ENCODE measurements at places on chromosomes 2 and 18. TPM values are rescaled to one million over a fixed set of nuclear protein-coding genes. Genes with fewer than 3 reads are reported as not detected.

DNA sequence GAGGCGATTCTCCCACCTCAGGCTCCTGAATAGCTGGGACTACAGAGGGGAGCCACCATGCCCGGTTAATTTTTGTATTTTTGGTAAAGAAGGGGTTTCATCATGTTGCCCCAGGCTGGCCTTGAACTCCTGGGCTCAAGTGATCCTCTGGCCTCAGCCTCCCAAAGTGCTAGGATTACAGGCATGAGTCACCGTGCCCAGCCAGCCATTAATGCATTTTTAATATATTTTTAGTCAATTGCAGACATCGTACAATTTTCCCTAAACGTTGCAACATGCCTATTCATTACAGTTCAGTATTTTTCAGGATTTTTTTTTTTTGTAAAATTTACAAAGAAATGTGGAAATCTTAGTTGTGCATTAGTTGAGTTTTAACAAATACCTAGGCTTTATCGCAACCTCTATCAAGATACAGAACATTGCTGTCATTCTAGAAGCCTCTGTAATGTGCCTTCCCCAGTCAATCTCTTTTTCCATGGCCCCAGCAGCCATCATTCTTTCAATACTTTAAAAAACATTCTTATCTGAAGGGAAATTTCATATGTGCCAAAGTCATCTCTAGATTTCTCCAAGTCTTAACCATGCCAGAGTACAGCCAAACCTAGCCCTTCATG, 14.7 kb downstream of the NABP1 start:
- no peak overlapping the region for H3K27ac ChIP-seq
- no peaks in the 10 kb centered on the region for H3K27me3 ChIP-seq
- DNase-seq = no peak
- no peaks in the 10 kb centered on the region for H3K4me1 ChIP-seq
- no peak overlapping the region for H3K4me3 ChIP-seq

DNA sequence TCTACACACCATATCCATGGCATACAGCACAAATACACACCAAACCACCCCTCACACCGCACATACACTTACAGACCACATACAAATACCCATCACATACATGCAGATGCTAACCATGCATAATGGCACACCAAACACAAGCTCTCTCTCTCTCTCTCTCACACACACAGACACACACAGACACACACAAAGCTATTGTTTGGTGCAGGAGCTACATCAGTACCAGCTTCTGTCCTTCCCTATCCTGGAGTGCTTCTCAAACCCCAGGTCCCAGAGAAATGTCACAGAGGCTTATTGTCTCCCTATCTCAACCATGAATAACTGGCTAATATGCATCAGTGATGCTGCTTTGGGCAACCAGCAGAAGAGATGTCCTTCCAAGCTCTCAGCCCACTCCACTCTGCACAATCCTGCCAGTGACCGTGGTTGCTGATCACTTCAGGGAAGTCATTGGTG, 36.5 kb upstream of the ST3GAL5 start:
- H3K4me3 ChIP-seq = no peak overlapping the region
- no peaks in the 10 kb centered on the region for H3K27me3 ChIP-seq
- no peak for DNase-seq
- H3K27ac ChIP-seq = no peak overlapping the region

DNA sequence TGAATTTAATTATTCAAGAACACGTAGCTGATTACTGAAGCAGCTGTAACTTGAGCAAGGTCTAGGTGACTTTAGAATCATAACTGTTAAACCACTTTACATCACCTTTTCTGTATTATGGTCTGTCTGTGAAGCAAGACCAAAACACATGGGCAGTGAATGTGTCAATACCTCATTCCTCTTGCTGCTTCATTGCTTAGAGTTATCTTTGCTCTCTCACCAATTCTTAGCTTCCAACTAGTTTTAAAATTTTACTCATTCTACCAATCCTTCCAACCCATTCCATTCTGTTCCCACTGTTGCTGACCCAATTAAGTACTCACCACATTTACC, 80.2 kb downstream of the MIB1 start:
- H3K4me1 ChIP-seq = no peaks in the 10 kb centered on the region
- H3K36me3 ChIP-seq = peaks cover 13% of the 10 kb centered on the region
- no peak overlapping the region for H3K27ac ChIP-seq
- H3K27me3 ChIP-seq = no peaks in the 10 kb centered on the region
- no peak for DNase-seq

DNA sequence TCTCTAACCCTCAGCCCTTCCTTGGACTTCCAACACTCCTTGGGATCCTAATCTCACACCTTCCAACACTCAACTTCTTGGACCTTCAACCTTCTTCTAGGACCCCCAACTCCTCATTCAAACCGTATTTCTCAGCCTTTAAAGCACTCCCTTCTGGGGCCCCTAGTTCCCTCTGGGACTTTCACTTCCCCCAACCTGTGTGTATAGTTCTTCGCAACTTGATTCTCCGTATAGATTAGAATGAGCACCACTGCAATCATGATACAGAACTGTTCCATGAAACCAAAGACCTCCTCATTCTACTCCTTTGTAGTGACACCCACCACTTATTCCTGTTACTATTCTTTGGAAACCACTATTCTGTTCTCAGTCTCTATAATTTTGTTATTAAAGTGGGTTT, 62.0 kb upstream of the NFU1 start:
- no peak for DNase-seq
- H3K27ac ChIP-seq = no peak overlapping the region
- no peaks in the 10 kb centered on the region for H3K27me3 ChIP-seq
- H3K4me3 ChIP-seq = no peak overlapping the region
- peaks cover 8% of the 10 kb centered on the region for H3K36me3 ChIP-seq

M1AP gene
- total RNA-seq = 0.66 TPM

All from pancreas (tissue), 10 donors.